ENCODE measurements at places on chromosomes 3 and 15.

DNA sequence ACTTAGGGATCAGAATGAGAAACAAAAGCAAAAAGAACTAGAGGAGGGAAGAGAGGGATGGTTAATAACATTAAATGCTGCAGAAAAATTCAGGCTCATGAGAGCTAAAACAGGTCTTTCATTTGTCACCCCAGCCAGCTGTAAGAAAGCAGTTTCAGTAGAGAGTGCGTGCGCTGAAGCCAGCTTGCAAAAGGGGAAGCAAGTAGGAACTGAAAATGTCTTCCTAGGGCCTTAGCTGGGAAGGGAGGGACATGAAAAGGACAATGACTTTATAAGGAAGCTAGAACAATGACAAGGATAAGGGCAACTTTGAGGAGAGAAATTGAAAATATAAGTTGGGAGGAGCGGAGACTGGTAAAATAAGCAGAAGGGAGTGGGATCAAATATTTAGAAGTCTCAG lies 3.1 kb downstream of the CIAO2A start:
- DNase-seq = no peak

- DNase-seq = no peak
These were observed 308.2 kb downstream of the ULK4 start for GRCh38 chr3:41653571-41654239.

DNA sequence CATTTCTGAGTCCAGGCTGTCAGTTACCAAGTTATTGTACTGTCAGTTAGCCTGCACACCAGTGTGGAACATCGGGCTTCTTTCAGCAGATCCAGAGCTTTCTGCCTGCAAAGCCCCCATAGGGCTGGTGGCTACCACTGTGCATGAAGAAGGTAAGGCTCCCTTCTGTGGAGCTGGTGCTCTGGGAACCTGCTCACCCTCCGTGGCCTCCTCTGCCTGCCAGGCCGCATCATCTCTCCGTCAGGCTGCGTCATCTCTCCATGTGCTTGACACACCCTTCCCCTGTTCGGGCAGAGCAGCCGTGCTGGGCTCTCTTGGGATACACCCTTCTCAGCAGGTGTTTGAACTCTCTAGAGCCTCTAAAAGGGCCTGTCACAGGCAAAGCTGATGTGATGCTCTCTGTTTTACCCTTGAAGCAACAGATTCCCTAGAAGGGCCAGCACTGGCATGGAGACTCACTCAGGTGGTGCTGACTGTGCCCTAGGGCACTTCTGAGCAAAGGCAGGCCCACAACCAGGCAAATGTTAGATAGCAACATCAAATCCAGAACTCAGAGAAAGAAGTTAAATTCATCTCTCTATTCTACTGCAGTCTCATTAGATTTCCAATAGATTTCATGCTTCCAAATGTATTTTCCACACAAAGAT lies 261.1 kb downstream of the EPHB1 start:
- DNase-seq = no peak

- DNase-seq = no peak
These were observed 56.2 kb downstream of the B3GNT5 start for GRCh38 chr3:183309276-183309675.

DNA sequence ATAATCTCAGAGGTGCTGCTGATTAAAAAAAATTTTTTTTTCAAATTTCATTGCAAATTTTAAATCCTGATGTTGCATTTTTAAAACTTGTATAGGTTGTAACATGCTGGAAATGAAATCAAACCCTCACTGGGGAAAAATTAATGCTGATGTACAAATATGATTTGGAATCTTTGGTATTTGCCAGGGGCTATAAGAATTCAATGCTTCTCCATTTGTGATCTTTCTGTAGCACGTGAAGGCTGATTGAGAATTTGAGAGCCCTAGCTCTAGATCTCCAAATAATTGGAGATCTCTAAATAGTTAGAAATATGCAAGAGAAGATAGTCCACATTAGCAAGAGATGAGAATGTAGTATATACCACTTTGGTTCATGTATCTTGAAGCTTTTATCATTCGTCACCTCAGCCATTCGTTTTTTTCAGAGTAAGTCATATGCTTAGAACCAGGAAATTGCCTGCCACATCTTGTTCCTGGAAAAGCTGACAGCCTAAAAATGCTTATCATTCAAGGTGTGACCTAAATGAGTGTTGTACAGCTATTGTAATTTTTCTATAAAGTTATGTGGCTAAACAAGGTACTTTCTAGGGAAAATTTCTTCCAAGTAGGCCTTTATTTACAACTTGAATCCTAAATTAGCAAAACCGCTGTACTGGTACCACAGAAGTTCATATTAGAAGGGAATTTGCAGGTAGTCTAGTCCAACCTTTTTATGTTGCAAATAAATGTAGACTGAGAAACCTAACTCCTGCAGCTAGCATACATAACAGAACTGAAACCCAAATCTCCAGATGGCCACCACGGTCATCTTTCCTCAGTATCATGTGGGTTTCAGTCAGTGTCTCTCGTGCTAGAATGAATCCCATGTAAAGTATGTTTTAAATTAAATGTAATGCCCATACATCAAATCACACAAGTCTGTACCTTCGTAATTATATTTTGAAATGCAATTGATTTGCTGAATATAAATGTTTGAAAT lies 48.5 kb downstream of the FNDC3B start:
- no peak for DNase-seq

GRCh38 chr3:98890181-98890835 lies 11.2 kb downstream of the DCBLD2 start:
- DNase-seq = no peak

DNA sequence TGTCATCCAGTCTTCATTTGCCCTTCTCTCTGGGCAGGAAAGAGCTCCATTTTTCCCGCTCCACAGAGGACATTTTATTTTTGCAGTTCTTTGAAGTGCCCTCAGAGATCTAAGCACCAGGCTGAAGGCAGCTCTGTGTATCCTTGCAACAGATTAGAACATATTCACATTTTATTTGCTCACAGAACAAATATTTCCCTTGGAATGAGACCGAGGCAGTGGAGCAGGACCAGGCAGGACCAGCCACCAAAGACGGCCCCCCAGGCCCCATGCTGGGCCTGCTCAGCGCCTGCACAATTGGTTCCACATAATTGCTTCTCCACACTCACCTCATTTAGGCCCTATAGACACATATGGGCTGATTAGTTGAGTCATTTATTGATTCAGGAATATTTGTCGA lies 15.7 kb upstream of the ETV5 start:
- no peak for DNase-seq

- no peak for DNase-seq
These were observed 14.3 kb downstream of the TLE3 start for GRCh38 chr15:70083418-70083817.

DNA sequence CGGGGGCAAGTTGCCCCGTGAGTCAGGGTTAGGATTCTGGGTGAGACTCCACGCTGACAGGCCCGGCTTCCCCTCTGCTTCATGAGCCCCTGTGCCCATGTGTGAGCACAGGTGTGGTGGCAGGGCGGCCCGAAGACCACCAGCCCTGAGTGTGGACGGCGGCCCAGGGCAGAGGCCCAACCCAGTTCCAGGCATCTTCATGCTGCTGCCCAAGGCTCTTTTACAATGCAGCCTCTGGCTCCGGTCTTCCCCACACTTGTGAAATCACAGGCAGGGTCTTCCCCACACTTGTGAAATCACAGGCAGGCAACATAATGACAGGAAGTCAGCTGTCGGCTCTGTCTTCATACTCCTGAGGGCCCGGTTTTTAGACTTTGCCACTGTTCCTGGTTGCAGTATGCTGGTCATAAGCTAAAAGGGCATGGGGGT lies 78.8 kb downstream of the AAGAB start:
- DNase-seq = no peak

GRCh38 chr3:25287291-25287884 lies 140.7 kb upstream of the RARB start:
- no peak for DNase-seq

DNA sequence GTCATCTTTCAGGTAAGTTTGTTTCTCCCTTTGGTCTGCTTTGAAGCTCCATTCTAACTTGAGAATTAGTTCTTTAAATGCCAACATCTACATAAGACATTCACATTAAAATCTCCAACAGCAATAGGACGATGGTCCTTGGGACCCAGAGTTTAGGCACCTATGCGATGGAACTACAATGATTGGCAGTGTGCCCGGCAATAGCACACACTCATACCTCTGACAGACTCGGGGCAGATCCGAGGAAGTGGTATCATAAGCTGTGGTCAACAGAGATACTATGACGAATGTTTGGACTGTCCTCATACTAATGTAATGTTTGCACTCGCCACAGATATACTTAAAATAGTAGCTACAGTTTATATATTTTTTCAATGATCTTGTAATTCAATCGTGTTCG lies 34.2 kb upstream of the NR2F2 start:
- DNase-seq = no peak

DNA sequence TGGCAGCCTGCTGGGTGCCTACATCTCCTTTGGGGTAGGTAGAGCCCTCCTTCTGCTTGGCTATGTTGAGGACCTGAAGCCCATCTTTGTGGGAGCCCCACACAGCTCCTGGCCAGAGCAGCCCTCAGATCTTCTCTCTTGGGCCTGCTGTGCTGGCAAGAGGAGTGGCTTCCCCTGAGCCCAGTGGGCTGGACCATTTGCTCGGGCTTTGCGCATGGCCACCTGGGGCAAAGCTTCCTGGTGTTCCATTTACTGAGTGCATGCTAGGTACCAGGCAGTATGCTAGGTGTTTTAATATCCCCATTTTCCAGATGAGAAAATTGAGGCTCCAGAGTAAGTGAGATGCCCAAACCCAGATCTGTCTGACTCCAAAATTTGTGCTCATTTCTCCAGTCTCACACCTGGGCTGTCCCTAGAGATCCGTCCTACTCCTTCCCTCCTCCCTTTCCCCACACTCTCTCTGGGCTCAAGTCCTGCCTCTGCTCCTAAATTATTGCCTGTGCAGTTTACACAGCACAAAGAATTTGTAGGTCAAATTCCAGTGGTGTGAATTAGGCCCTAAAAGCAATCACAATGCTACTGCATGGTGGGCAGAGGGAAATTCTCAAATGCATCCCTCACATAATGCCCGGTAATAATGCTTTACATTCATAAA lies 39.7 kb downstream of the SLC28A1 start:
- DNase-seq = no peak

Measured in AG04449 (cell line).